ENCODE measurements at places on chromosomes 5 and 9.
A peak's percentile ranks its signal among the peaks of the same experiment; 100 is the strongest.

DNA sequence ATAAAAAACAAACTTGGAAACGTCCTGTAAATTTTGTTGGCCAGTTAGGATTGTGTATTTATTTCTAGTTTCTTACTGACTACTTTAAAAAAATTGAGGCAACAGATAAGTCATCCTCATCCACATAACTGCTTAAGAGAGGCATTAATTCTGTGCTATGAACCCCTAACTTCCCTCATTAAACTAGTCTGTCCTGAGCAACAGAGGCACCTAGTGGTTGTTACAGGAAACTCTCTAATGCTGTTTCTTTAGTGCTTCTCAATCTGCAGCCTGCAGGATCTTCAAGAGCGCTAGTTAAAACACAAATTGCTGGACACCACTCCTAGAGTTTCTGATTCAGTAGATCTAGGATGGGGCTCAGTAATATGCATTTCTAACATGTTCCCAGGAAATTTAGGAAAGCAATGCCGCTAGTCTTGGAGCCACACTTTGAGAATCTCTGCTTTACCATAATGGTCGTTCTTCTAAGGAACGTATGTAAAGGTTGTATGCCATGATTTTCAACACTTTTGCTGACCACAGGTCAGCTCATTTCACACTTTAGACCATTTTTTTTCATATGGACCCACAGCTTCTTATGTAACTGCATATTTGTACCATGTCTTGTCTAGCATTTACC is 410.1 kb upstream of the SMARCA2 start:
- DNase-seq: no peak

GRCh38 chr5:36407396-36407795 is 105.7 kb upstream of the RANBP3L start:
- no peak for DNase-seq

DNA sequence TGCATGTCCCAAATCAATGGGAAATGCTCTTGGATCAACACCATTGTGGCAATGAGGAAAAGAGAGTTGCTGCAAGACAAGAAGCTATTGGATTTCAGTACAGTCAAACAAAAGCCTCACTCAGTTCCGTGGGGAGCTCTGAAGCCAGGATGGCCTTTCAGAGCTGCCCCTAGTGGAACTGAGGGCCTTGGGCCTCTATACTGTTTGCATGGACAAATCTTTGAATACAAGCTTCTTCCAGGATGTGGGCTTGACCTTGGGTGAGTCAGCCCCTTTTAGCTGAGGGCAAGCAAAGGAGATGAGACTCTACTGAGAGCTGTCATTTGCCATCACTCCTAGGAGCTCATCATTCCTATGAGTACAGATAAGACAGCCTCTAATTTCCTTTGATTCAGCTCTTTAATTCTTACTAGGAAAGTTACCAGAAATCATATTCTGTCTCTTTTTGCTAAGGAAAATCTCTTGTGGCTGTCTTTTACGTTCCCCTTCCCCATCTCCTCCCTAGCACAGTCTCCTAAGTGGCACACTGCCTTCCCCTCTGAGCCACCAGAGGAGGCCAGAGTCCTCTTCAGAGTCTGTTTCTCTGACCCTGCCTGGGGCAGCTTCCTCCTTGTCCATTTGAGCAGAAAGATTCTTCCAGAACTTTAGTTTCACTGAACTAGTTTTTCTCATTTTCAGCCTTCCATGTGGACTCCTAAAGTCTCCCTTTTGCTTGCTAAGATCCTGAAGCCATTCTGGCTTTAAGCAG is 168.8 kb upstream of the POC5 start:
- no peak for DNase-seq

DNA sequence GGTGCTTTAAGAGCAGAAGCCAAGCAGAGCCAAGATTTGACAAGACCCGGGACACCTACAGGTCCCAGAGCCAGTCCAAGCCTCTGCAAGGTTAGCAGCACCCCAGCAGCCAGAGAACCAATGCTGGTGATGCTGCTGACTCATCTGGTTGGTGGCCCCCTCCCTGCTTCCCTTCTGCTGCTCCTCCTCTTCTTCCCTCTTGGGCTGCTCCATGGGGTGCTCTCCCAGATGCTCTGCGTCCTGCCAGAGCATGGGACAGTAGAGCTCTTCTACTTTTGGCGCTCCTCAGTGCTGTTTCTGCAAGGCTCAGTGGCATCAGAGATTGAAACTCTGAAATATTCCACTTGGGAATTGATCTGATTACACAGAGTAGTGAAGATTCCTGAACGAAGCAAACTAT is 76.1 kb upstream of the SAP30L start:
- no peak for DNase-seq

DNA sequence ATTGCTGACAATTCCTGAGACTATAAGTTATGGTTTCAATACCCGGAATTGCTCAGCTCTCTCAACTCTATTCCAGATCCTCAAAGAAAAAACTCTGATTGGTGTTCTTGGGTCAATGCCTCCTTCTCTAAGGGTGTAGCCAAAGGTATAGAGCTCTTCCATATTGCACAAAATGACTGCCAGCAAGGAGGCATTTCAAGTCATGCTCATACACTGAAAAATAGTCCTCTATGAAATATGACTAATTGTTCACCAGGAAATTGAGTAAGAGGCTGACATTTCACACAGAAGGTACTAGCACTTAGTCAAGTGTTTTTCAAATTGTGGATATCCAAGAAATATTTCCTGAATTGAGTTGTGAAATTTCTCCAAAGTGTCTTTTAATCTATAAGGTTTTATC is 111.1 kb upstream of the KLF9 start:
- DNase-seq: no peak

DNA sequence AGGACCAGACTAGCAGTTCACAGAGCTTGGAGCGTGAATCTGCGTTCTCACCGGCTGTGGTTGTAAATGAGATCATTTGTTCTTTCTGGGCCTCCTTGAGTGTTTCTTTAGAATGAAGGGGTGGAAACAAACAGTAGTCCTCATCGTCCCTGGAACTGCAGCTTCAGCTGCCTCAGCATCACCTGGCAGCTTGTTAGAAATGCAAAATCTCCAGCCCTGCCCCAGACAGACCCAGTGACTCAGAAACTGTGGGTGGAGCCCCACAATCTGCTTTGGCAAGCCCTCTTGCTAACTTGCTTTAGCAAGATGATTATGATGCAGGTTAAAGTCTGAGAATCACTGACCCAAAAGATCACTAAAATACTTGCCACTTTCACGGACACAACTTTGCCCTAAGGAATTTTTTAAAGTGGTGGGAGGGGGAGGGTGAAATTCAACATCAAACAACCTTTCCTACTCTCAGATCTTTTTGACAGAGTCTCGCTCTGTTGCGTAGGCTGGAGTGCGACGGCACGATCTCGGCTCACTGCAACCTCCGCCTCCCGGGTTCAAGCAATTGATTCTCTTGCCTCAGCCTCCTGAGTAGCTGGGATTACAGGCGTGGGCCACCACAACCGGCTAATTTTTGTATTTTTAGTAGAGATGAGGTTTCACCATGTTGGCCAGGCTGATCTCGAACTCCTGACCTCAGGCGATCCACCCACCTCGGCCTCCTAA is 86.0 kb downstream of the BRINP1 start:
- DNase-seq: peak; percentile 25

- DNase-seq: no peak
Measured at GRCh38 chr9:124427281-124427680, 12.0 kb upstream of the PSMB7 start.

GRCh38 chr5:120464627-120465435 is 731 bp downstream of the PRR16 start:
- DNase-seq: peak; percentile 47

GRCh38 chr9:69812068-69813000 is 8.3 kb upstream of the CFAP95 start:
- no peak for DNase-seq

DNA sequence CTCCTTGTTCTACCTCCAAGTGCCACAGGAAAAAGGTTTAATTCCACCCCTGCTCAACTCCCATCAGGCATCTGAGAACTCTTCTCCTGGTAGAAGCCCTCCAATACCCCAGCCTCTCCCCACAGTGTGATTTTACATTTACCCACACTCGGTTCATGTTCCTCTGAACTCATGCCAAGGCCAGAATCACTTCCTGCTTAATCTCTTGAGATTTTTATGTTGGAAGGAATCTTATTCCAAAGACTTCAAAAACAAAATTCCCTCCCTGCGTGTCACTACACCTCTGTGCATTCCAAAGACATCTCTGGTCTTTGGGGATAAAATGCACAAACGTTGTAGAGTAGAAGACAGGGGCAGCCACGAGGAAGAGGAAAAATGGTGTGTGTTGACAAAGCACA is 186.8 kb downstream of the ACTL7B start:
- no peak for DNase-seq

Data from right lobe of liver (tissue), 6 donors.